ENCODE measurements at places on chromosomes 1 and 21.

DNA sequence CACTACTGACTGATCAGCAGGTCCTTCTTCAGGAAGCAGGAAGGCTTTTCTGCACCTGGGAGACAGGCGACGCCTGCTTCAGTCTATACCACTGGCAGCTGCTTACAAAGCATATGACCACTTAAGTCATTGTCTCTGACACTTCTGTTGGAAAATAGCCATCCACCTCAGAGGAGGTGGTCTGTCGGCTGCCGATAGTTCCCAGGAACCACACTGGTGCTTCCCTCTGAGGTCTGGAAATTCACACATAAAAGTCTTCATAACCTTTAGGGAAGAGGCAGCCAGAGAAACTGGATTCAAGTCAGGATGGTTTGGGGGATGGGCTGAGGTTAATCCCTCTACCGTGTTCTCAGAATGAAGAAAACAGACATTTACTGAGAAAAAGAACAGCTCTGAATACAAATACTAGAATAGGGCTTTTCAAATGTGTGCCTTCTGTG, 15.6 kb upstream of the SRP9 start:
- DNase-seq, result peak; percentile 78

DNA sequence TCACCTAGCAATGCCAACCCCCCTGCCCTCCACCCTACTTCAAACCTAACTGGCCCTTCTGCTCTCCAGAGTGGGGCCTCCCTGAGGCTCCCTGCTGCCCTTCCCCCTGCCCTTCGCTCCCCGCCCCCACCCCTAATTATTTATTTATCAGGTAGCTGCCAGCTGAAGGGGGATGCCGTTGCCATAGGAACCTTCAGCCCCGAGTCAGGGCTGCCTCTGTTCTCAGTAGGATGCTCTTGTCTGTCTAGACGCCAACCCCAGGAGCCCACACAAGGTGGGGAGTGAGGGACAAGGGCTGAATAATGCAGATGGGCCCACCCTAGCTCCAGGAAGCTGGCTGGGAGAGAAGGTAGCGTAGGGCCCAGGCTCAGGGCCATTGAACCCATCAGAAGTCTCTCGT, 41.1 kb downstream of the NKAIN1 start:
- DNase-seq, result no peak

DNA sequence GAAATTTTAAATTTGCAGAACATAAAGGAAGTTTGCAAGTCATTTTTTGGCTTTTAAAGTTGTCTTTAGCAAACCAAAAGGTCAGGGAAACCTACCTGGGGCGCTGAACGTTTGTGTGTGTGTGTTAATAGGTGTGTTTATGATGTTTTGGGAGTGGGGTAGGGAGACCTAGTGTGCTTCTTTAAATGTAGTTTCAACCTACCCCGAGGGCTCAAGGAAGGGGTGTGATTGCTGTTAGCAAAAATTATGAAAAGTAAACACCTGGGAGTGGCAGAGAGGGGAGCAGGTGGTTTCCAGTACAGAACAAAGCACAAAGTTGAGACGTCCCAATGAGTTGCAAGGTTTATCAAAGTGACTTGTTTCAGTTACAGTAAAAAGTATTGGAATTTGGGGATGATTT, 58.7 kb upstream of the WDR26 start:
- no peak for DNase-seq

DNA sequence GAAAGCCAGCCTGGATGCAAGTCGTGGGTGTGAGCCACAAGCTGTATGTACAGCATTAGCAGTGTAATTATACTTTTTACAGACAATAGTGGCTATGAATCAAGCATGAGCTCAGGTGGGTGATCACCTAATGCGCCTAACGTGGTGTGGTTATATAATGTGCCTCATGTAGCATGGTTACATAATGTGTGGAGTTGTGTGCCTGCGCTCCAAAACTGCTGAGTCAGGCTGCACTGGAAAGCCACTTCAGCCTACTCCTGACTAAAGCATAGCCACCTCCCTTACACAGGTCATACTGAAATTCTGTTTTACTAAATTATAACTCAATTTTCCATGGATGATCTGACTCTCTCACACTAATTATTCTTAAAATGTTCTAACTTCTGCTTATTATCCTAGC, 69.8 kb downstream of the KCNT2 start:
- DNase-seq, result no peak

DNA sequence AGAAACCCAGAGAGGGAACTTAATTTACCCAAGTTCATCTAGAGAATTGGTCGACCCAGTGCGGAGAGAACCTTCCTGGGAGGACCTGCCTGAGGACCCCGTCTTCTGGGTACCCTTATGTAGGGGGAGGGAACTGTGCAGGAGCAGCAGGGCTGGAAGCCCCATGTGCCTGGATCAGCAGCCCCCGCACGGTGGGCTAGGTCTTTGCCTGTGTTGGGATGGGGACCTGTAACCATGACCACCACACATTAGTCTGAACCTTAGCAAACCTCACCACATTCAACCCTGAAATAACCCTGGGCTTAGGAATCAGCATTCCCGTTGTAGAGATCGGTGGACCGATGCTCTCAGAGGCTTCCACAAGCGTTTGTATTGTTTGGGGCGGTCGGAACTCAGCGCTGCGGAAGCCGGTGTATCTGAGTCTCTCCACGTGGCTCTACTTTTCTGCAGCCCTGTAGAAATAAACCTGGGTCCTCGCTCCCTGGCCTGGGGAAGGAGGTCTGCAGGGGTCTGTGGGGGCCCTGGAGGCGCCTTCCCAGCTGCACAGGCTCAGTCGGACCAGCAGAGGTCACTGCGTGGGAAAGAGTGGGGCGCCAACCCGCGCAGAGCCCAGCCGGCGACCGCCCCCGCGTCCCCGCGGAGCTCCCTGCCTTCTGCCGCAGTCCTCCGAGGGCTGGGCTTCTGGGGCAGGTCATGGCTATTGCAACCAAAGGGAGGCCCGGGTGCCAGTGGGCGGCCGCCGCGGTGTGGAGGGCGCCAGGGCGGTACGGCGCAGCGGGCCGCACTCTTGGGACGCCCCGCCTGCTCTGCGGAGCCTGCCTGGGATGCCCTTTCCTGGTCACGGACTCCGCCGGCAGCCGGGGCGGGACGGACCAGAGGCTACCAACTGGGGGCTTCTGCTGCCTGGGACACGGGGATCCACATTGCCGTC, 36.2 kb upstream of the KCNA10 start:
- DNase-seq, result peak; percentile 36

GRCh38 chr1:239976130-239976968, 115.3 kb upstream of the FMN2 start:
- DNase-seq, result peak; percentile 12

- DNase-seq, result peak; percentile 86
Measured at GRCh38 chr1:11563560-11564069, 84.7 kb downstream of the DISP3 start.

GRCh38 chr1:3397311-3397710, 57.2 kb upstream of the ARHGEF16 start:
- no peak for DNase-seq

GRCh38 chr1:200483491-200484143, 73.8 kb upstream of the ZNF281 start:
- no peak for DNase-seq

DNA sequence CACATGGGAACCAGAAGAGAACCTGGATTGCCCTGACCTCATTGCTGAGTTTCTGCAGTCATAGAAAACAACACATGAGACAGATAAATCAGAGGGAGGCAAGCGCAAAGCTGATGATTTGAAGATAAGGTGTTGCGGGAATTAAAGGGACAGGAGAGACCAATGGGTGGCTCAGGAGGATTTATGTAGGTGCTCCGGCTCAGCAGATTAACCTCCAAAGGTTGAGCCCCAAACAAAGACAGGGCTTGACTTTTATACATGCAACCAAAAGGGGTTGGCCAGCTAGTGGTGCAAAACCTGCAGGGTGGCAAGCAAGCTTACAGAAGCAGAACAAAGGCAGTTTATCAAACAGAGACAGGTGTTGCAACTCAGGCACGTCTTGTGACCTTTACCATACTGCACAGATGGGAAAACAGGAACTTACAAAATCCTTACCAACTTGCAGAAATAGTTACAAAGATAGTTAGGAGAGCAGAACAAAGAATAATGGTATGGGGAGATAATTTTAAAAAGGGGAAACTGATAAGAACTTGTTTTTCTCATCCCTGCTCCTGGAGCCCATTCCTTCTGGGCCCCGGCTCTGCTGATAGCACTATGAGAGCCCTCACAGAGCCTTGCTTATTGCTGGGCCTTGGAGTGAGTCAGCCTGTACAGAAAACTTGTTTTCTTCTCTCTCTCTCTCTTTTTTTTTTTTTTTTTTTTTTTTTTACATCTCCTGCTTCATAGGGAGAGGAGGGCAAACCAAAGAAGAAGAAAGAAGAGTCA, 93.6 kb downstream of the SNRPE start:
- no peak for DNase-seq

DNA sequence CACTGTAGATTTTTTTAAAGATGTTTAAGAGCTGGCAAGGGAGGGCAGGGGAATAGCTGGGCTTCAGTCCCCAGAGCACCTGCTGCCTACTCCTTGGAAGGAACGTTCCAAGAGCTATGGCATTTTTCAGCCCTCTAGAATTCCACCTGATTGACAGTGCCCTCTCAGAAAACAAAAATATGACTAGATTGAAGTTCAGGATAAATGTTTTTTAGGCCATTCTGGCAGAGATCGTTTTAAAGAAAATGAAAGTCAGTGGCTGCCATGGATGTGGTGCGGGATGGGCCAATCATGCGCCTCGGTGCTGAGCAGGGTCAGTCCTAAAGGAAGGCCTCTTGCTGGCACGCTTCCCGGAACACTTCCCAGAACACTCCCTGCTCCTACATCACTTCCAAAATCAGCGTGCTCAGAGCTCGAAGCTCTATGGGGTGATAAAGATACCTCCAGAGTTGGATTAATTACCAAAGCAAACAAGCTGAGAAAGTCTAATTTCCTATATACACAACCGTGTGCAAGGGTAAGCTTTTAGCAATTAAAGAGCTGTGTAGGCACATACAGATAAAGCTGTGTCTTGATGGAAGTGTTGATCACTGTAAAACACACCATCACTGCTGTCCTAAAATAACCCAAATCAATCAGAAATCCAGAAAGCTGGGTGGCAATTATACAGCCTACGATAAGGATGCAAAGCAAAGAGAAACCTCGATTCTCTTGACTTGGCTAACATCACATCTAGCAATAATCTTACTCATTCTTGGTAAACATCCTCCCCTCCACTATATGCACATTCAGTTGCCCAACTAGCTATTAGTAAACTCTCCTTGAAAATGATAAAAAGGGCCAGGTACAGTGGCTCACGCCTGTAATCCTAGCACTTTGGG, 34.6 kb downstream of the TGFBR3 start:
- DNase-seq, result peak; percentile 84

GRCh38 chr1:203558064-203558760, 64.3 kb downstream of the OPTC start:
- DNase-seq, result no peak

GRCh38 chr1:53737648-53738204, 1.2 kb downstream of the GLIS1 start:
- no peak for DNase-seq

GRCh38 chr1:119324198-119324597, 44.4 kb upstream of the HAO2 start:
- no peak for DNase-seq

DNA sequence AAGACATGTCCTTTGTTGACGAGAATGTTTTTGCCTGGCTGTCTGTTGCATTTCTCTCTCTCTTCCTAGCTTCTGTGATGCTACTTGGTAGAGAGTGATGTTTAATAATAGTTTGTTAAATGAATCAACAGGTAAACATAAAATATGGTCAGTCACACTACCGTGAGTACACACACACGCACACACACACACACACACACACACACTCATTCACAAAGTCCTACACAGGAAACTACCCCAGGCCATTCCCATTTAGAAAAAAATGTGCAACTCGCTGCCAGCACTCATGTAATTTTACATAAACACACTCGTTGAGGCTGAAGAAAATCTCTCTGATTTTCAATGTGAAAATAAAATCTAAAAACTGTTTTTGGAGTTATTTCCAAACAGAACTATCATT, 38.7 kb downstream of the RUNX1 start:
- DNase-seq, result no peak

- no peak for DNase-seq
Measured at GRCh38 chr1:103516283-103516682, 9.2 kb upstream of the RNPC3 start.

- DNase-seq, result no peak
Measured at GRCh38 chr21:38813547-38813946, 7.8 kb downstream of the ETS2 start.

DNA sequence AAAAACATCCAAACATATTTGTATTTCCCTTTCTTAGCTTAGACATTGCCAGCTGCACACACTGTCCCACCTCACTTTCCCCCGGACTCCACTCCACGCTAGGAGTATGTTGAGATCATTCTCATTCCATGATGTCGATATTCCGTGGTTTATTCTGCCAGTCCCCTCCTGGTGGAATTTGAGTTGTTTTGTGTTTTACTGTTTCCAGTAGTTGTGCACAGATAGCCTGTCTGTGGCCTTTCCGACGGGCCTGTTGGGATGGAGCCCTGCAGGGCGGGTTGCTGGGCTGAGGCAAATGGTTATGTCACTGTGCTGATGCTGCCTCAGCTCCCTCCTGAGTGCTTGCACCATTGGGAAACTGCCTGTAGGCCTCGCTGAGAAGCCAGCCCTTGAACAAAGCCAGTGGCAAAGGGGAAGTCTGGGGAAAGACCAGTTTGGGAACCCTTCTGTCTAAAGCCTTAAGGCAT, 12.8 kb downstream of the TRAPPC10 start:
- DNase-seq, result no peak

DNA sequence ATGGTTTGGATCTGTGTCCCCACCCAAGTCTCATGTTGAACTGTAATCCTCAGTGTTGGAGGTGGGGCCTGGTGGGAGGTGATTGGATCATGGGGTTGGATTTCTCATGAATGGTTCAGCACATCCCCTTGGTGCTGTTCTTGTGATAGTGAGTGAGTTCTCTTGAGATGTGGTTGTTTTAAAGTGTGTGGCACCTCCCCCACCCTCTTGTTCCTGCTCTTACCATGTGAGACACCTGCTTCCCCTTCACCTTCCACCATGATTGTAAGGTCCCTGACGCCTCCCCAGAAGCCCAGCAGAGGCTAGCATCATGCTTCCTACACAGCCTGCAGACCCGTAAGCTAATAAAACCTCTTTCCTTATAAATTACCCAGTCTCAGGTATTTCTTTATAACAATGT, 55.8 kb downstream of the SUSD4 start:
- no peak for DNase-seq

GRCh38 chr1:62382658-62382955, 54.2 kb upstream of the USP1 start:
- no peak for DNase-seq

- no peak for DNase-seq
Measured at GRCh38 chr1:26879793-26880192, 10.3 kb downstream of the GPN2 start.

GRCh38 chr21:45365608-45366241, 39.2 kb upstream of the COL18A1 start:
- no peak for DNase-seq

- no peak for DNase-seq
Measured at GRCh38 chr1:29210278-29211085, 20.3 kb downstream of the MECR start.

- DNase-seq, result no peak
Measured at GRCh38 chr1:160167056-160167455, 15.7 kb downstream of the ATP1A4 start.

GRCh38 chr1:95012389-95012788, 60.4 kb downstream of the ALG14 start:
- no peak for DNase-seq

Data from DMS153 (cell line).